ENCODE measurements at places on chromosomes 5 and 9. TPM values are rescaled to one million over a fixed set of nuclear protein-coding genes. Genes with fewer than 3 reads are reported as not detected.

The CD14 gene
- total RNA-seq = 11.5 TPM

The IL7R gene
- not detected for total RNA-seq

The LRRC70 gene
- 0.56 TPM for total RNA-seq

The REEP2 gene
- total RNA-seq = 4.5 TPM

The ACTBL2 gene
- total RNA-seq = not detected
